ENCODE measurements at places on chromosomes 13 and 19.

GRCh38 chr13:59477011-59477410, 686.7 kb downstream of the DIAPH3 start:
- DNase-seq, result no peak

GRCh38 chr19:38556521-38557174, 61.1 kb downstream of the MAP4K1 start:
- DNase-seq, result no peak

DNA sequence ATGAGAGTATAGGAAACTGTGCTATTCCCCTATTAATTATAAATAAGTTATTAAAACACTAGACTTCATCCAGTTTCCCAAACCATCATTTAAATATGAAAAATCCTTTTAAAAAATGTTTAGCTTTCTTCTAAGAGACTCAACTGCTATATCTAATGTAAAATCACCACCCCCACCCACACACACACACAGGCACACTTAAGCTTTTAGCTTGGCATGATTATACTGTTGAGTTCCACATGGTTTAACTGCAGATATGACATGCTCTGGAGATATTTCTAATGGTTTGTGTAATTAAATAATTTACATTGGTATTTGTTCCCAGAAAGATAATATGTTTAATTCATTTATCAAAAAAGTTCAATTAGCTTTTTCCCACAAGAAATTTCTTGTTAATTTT, 1700.1 kb upstream of the SLC10A2 start:
- no peak for DNase-seq

DNA sequence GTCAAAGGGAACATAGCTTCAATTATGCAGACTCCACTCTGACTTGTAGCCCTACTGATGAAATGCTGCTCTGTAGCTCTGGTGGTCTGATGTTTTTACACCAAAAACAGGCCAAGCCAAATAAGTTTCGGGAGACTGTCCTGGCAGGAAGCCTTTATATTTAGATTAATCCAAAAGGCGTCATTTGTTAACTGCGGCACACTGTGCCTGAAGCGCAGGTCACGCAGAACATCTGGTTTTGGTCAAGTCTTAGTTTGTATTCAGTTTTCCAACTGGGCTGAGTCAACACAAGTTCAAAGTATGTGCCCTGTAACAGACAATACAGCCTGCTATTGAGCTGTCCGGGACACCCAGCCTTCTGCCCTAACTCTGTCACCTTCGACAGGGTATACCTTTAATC, 154.6 kb upstream of the IPO5 start:
- DNase-seq, result no peak

- no peak for DNase-seq
These were observed 38.2 kb downstream of the MTMR6 start for GRCh38 chr13:25249001-25249543.

DNA sequence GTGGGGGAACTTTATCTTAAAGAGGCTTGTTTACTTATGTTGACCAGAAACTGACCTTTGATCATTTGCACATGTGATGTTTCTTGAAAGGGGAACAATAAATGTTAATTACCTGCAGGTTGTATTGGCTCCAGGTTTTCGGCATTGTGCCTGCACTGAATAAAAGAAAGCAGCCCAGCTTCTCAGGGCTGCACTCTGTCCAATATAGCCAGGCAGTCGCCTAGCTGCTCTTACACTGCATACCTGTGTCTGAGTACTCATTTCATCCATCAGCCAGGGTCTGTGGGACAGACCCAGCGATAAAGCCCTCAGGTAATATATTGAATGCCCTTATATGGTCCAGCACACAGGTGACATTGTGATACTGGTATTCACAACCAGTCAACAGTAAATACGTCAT, 8.9 kb upstream of the ZNF726 start:
- no peak for DNase-seq

- no peak for DNase-seq
These were observed 161.6 kb downstream of the ZIC5 start for GRCh38 chr13:99809926-99810325.

DNA sequence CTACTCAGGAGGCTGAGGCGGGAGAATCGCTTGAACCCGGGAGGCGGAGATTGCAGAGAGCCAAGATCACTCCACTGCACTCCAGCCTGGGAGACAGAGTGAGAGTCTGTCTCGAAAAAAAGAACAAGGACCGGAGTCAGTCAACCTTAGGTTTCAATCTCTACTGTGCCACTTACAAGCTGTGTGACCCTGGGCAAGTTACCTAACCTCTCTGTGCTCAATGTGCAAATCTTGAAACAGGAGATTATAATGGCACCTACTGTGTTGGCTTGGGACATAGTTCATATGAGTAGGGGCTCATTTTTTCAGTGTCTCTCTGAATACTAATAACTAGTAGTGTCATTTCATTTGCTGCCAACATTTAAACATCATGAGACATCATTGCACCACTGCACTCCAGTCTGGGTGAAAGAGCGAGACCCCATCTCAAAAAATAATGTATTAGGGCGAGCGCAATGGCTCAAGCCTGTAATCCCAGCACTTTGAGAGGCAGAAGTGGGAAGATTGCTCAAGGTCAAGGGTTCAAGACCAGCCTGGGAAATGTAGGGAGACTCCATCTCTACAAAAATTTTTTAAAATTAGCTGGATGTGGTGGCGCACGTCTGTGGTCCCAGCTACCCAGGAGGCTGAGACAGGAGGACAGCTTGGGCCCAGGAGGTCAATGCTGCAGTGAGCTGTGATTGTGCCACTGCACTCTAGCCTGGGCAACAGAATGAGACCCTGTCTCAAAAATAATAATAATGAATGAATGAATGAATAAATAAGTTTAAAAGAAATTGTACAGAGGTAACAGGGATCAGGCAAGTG, 5.5 kb downstream of the C3 start:
- DNase-seq, result no peak

GRCh38 chr13:66365101-66365500, 865.0 kb downstream of the PCDH9 start:
- no peak for DNase-seq

DNA sequence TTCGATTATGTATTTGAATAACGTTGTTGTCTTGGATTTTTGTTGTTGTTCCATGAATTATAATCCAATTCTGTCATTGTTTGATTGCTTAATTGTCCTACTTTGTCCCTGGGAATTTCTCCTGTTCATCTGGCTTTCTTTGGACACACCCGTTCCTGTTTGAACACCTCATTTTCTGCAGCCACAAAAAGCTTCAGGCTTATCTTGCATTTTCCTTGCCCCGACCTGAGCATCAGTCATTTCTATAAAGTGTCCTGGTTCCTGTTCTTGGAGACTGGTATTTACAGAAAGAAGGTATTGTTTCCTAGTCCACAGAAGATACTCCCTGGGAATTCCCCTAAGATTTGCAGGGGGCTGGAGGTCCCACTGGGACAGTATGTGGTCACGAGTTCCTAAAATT, 731.8 kb upstream of the ARGLU1 start:
- DNase-seq, result no peak

GRCh38 chr19:5032101-5032967, 63.4 kb downstream of the KDM4B start:
- DNase-seq, result no peak

All from Jurkat, Clone E6-1 (cell line).